CD4-positive, alpha-beta T cell (primary cell): ENCODE measurements at places on chromosomes 16 and 17.

DNA sequence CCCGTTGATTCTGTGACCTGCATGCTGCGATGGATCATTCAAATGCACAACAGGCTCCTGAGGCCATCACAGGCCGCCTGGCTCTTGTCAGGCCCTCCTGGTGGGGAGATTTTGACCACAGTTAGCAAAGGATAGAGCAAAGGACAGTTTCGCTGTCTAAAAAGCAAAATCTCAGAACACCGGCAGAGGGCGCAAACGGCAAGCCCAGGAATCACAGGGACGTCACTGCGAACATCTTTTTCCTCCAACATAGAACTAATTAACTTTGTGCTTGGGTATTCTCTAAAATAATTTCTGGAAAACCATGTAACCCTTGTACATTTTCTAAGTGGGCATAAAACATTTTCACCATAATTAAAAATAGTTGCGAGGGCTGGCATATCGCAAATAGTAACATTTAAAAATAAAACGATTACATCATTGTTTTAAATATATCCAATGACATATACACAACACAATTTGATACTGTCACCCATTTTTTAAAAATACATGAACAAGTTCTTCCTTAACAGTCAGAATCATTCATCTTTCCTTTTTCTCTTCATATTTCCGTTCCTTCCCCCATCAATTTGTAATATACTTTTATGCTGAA is 19.7 kb upstream of the SLC47A1 start:
- H3K4me3 ChIP-seq = no peak overlapping the region
- DNase-seq = peak; percentile 57
- no peak overlapping the region for H3K27ac ChIP-seq
- H3K36me3 ChIP-seq = no peaks in the 10 kb centered on the region
- H3K27me3 ChIP-seq = no peaks in the 10 kb centered on the region

GRCh38 chr16:26177438-26177837 is 485.7 kb downstream of the HS3ST4 start:
- H3K36me3 ChIP-seq = no peaks in the 10 kb centered on the region
- H3K27me3 ChIP-seq = no peaks in the 10 kb centered on the region
- DNase-seq = no peak
- no peak overlapping the region for H3K4me3 ChIP-seq
- no peaks in the 10 kb centered on the region for H3K4me1 ChIP-seq
- H3K27ac ChIP-seq = no peak overlapping the region

- no peaks in the 10 kb centered on the region for H3K36me3 ChIP-seq
- no peak overlapping the region for H3K27ac ChIP-seq
- H3K27me3 ChIP-seq = no peaks in the 10 kb centered on the region
- DNase-seq = no peak
- peaks cover 13% of the 10 kb centered on the region for H3K4me1 ChIP-seq
These were observed 5.0 kb upstream of the CDYL2 start for GRCh38 chr16:80809366-80809765.

DNA sequence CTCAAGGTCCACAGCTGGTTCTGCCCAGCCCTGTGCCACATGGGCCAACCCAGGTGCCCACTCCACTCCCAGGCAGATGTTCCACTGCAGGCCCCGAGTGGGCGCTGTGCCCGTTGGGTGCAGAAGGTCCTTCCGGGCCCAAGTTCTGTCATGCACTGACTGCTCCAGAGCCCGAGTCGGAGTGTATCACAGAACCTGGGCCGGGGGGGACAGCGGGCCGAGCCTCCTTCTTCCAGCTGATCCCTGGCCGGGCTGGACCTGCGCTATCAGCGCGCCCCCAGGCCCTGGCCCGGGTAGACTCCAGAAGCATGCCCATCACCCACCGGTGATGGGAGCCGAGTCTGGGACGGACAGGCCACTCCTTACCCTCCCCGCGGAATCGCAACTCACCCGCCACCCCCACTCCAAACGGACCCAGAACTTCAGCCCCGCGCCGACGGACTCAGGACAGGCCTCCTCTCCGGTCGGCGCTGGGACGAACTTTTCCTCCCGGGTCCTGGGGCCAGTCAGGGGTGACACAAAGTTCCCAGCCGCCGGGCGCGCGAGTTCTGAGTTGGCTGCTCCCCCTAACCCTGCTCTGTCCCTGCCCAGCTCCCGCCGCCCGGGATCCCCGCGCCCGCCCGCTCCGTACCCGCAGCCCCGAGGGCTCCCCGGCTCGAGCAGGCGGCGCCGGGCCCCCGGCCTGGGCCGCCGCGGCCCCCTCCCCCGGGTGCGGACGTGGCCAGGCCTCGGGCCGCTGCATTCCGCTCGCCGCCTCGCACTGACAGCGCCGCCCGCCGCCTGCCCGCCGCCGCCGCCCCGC is at the start of gene COPZ2:
Gene COPZ2 (minus strand): TSS at position 762 of the 802 bp plus-strand sequence. CDS start 20 bp downstream, at position 742.
- no peaks in the 10 kb centered on the region for H3K36me3 ChIP-seq
- H3K4me1 ChIP-seq = peaks cover 15% of the 10 kb centered on the region
- DNase-seq = peak; percentile 48

GRCh38 chr17:57133486-57133885 is 48.4 kb downstream of the AKAP1 start:
- H3K36me3 ChIP-seq = no peaks in the 10 kb centered on the region
- no peak overlapping the region for H3K27ac ChIP-seq
- H3K27me3 ChIP-seq = no peaks in the 10 kb centered on the region
- DNase-seq = no peak
- peaks cover 6% of the 10 kb centered on the region for H3K4me1 ChIP-seq
- H3K4me3 ChIP-seq = no peak overlapping the region

- H3K27me3 ChIP-seq = peaks cover 3% of the 10 kb centered on the region
- no peak for DNase-seq
- H3K4me1 ChIP-seq = no peaks in the 10 kb centered on the region
- H3K27ac ChIP-seq = no peak overlapping the region
These were observed 82.4 kb downstream of the GSG1L start for GRCh38 chr16:27980919-27981700.

DNA sequence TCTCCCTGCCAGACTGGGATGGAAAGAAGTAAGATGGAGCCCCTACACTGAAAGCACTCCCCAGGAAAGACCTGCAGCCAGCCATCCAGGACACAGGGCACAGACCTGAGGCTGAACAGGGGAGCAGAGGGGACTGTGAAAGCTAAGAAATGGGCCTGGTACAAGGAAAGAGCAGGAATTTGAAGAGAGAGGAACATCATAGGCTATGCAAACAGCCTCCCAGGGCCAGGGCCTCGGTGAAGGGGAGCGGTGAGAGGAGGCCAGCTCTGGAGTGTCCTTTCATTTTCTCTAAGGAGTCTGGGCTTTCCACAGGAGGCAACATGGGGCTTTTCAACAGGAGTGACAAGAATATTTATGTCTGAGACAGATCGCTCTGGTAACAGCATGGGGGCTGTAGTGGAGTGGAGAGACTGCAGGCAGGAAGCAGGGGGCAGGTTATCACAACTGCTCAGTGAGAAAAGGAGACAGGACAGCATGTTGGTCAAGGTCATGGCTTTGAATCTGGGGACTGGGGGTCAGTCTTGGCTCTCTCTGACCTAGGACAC is 50.1 kb downstream of the TOM1L2 start:
- DNase-seq = no peak
- peaks cover 9% of the 10 kb centered on the region for H3K4me1 ChIP-seq
- no peaks in the 10 kb centered on the region for H3K27me3 ChIP-seq
- H3K4me3 ChIP-seq = no peak overlapping the region
- no peaks in the 10 kb centered on the region for H3K36me3 ChIP-seq

DNA sequence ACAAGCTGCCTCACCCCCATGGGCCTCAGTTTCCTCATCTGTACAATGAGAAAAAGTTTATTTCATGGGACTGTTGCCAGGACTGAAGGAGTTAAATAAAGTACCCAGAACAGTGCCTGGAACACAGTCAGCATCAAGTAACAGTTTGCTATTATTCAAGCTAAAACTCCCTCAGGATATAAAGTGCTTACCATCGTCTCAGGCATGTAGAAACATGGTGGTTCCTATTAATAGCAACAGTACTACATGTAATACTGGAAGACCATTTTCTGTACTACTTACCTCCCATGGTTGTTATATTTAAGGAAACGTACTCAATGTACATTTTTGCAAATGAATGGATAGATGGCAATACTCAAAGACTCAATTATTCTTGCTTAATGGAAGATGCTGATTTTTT is 93.4 kb downstream of the NCOR1 start:
- no peak overlapping the region for H3K4me3 ChIP-seq
- H3K4me1 ChIP-seq = no peaks in the 10 kb centered on the region
- H3K27ac ChIP-seq = no peak overlapping the region
- H3K36me3 ChIP-seq = peaks cover 83% of the 10 kb centered on the region
- DNase-seq = no peak

- peaks cover 31% of the 10 kb centered on the region for H3K4me1 ChIP-seq
- no peaks in the 10 kb centered on the region for H3K27me3 ChIP-seq
- DNase-seq = no peak
- H3K36me3 ChIP-seq = no peaks in the 10 kb centered on the region
These were observed 2.3 kb downstream of the ENPP7 start for GRCh38 chr17:79732804-79733691.

- H3K27ac ChIP-seq = no peak overlapping the region
- peaks cover 63% of the 10 kb centered on the region for H3K27me3 ChIP-seq
- peak overlapping the region; percentile 20 for H3K4me3 ChIP-seq
- no peak for DNase-seq
- H3K4me1 ChIP-seq = peaks cover 21% of the 10 kb centered on the region
- H3K36me3 ChIP-seq = no peaks in the 10 kb centered on the region
These were observed 309 bp downstream of the DNAH2 start for GRCh38 chr17:7717756-7718350.

GRCh38 chr16:78386557-78387324 is 287.3 kb downstream of the WWOX start:
- H3K27ac ChIP-seq = no peak overlapping the region
- H3K36me3 ChIP-seq = no peaks in the 10 kb centered on the region
- H3K4me1 ChIP-seq = no peaks in the 10 kb centered on the region
- DNase-seq = no peak

GRCh38 chr17:21199856-21200255 is 14.1 kb downstream of the TMEM11 start:
- H3K4me3 ChIP-seq = no peak overlapping the region
- no peak for DNase-seq
- peaks cover 33% of the 10 kb centered on the region for H3K36me3 ChIP-seq

DNA sequence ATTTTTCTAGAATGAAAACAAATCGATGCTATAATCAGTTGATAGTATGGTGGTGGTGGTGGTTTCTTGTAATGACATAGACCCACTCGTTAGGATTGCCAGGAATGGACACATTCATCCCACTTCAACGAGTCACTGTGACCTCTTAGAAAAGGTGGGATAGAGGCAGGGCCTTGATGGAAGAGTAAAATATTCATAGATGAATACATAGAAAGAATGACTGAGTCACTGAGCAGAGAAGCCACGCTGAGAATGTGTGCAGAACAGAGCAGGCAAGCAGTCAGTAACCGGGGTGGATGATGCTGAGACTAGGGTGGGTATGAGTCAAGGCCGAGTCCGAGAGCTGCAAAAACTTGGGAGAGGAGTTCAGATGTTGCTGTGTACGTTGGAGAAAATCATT is 129.9 kb downstream of the PITPNC1 start:
- no peak overlapping the region for H3K4me3 ChIP-seq
- peaks cover 24% of the 10 kb centered on the region for H3K4me1 ChIP-seq
- no peaks in the 10 kb centered on the region for H3K36me3 ChIP-seq
- H3K27ac ChIP-seq = no peak overlapping the region

GRCh38 chr17:44772308-44773045 is 13.7 kb downstream of the ADAM11 start:
- H3K36me3 ChIP-seq = no peaks in the 10 kb centered on the region
- H3K27ac ChIP-seq = no peak overlapping the region
- H3K27me3 ChIP-seq = peaks cover 8% of the 10 kb centered on the region
- no peak overlapping the region for H3K4me3 ChIP-seq
- no peak for DNase-seq
- H3K4me1 ChIP-seq = peaks cover 22% of the 10 kb centered on the region

DNA sequence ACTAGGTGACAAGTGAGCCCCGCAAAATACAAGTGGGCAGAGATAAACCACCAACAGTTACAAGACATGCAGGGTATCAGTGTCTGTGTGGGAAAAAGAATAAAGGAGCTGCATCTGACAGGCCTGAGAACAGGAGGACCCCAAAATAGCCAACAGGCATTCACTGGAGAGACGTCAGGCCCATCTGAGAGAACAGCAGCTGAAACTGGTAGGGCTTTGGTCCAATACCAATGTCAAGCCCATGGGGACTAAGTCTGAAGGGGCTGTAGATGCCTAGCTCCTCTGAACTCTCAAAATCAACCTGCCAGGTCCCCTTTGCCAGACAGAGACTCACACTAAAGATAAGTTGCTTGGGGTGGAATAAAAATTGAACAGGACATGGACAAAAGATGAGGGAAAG is 30.5 kb upstream of the TANC2 start:
- no peak overlapping the region for H3K4me3 ChIP-seq
- DNase-seq = no peak
- no peaks in the 10 kb centered on the region for H3K36me3 ChIP-seq
- no peak overlapping the region for H3K27ac ChIP-seq
- no peaks in the 10 kb centered on the region for H3K4me1 ChIP-seq
- H3K27me3 ChIP-seq = peaks cover 9% of the 10 kb centered on the region

- H3K36me3 ChIP-seq = no peaks in the 10 kb centered on the region
- no peaks in the 10 kb centered on the region for H3K4me1 ChIP-seq
- H3K4me3 ChIP-seq = no peak overlapping the region
These were observed 8.3 kb downstream of the WFDC1 start for GRCh38 chr16:84303023-84303422.

DNA sequence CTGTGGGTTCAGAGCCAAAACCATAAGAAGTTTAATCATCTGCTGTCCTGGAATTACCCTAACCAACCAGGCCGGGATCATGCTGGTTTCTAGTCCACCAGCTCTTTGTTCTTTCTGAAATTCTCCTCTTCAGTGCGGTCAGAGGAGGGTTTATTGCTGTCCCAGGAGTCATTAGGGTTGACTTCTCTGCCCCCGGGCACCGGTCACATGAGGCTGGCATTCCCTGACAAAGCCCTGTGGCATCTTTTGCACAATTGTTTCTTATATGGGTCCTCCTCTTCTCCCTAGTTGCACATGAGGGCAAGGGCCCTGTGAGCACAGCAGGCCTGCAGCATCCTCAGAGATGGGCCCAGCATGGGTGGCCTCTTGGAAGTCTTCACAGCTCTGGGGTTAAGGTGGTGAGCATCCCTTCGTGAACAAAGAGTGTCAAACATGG is 243.9 kb downstream of the IRF8 start:
- H3K27me3 ChIP-seq = no peaks in the 10 kb centered on the region
- no peak overlapping the region for H3K4me3 ChIP-seq
- H3K36me3 ChIP-seq = no peaks in the 10 kb centered on the region

- DNase-seq = no peak
- H3K4me3 ChIP-seq = peak overlapping the region; percentile 59
- H3K27me3 ChIP-seq = no peaks in the 10 kb centered on the region
- peak overlapping the region; percentile 65 for H3K27ac ChIP-seq
- H3K36me3 ChIP-seq = no peaks in the 10 kb centered on the region
These were observed 482 bp upstream of the SLC16A3 start for GRCh38 chr17:82228278-82228841.

GRCh38 chr16:79055251-79055970 is 545.1 kb downstream of the MAF start:
- no peak for DNase-seq
- no peak overlapping the region for H3K27ac ChIP-seq
- H3K4me1 ChIP-seq = no peaks in the 10 kb centered on the region
- no peaks in the 10 kb centered on the region for H3K36me3 ChIP-seq

DNA sequence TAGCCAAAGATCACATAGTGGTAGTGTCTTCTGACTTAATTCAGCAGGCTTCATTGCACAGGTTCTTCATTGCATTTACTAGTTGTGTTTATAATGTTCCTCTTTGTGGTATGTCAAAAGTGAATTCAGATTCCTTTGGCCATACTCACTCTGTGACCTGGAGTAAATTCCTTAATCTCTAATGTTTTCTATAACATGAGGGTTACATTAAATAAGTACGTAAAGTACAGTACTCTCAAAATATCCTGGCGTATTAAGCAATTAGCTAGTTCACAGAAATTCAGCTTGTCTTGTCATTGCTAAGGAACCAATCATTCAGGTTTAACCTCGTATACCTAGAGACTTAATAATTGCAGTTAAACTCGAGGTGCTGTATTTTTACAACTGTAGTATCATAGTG is 4.2 kb downstream of the RPS6KB1 start:
- no peak overlapping the region for H3K27ac ChIP-seq
- peaks cover 38% of the 10 kb centered on the region for H3K4me1 ChIP-seq
- H3K27me3 ChIP-seq = no peaks in the 10 kb centered on the region
- peaks cover 4% of the 10 kb centered on the region for H3K36me3 ChIP-seq
